ENCODE measurements at places on chromosomes 5 and 9.

- H3K27me3 ChIP-seq: no peaks in the 10 kb centered on the region
- DNase-seq: no peak
- H3K36me3 ChIP-seq: no peaks in the 10 kb centered on the region
- peaks cover 13% of the 10 kb centered on the region for H3K4me1 ChIP-seq
Measured at GRCh38 chr5:171424726-171425125, 5.3 kb downstream of the FGF18 start.

- no peak overlapping the region for H3K27ac ChIP-seq
- H3K4me1 ChIP-seq: peaks cover 5% of the 10 kb centered on the region
- H3K4me3 ChIP-seq: peak overlapping the region; percentile 37
Measured at GRCh38 chr5:174735498-174736330, 11.3 kb downstream of the MSX2 start.

DNA sequence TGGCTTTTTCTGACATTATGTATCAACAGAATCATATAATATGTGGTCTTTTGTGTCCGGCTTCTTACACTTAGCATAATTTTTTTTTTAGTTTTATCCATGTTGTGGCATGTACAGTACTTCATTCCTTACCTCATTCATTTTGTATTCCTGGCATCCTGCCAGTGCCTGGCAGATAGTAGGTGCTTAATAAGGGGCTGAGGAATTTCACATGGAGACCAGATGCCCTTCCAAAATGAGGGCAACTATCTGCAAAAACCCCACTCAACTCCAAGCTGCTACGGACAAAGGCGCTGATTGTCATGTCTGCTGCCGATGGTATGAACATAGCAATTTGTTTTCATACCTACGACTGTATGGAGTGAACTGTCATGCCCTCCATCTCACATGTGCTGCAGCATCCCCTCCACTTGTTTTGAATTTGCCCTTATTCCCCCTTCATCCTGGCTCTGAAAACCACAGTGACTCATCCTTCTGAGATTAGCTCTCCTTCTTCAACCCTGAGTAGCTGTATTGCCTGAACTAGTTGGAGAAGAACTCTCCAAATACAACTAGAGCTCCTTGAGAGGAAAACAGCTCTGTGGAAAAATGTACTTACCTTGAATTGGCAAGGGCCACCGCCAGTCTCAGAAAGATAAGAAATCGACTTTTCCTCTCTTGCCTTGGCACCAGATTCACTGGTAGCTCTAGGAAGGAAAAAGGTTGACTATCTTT lies 41.3 kb upstream of the FOXE1 start:
- H3K4me1 ChIP-seq: no peaks in the 10 kb centered on the region
- no peak for DNase-seq
- H3K36me3 ChIP-seq: no peaks in the 10 kb centered on the region
- no peak overlapping the region for H3K4me3 ChIP-seq
- no peaks in the 10 kb centered on the region for H3K27me3 ChIP-seq

GRCh38 chr9:134942788-134943184 lies 25.1 kb upstream of the FCN1 start:
- DNase-seq: no peak
- H3K4me1 ChIP-seq: peaks cover 13% of the 10 kb centered on the region
- no peak overlapping the region for H3K4me3 ChIP-seq
- H3K36me3 ChIP-seq: no peaks in the 10 kb centered on the region
- H3K27me3 ChIP-seq: no peaks in the 10 kb centered on the region
- H3K27ac ChIP-seq: no peak overlapping the region

GRCh38 chr9:113687680-113688371 lies 188.3 kb upstream of the ZNF618 start:
- DNase-seq: no peak
- H3K4me1 ChIP-seq: peaks cover 10% of the 10 kb centered on the region
- H3K36me3 ChIP-seq: no peaks in the 10 kb centered on the region
- no peak overlapping the region for H3K27ac ChIP-seq

GRCh38 chr9:121289026-121289771 lies 21.2 kb downstream of the GSN start:
- H3K27ac ChIP-seq: peak overlapping the region; percentile 94
- no peaks in the 10 kb centered on the region for H3K36me3 ChIP-seq
- H3K4me3 ChIP-seq: no peak overlapping the region
- peak; percentile 77 for DNase-seq
- H3K27me3 ChIP-seq: no peaks in the 10 kb centered on the region
- H3K4me1 ChIP-seq: peaks cover 70% of the 10 kb centered on the region

Measured in testis (tissue), 5 donors.